ENCODE measurements at places on chromosomes 12 and 14.

GRCh38 chr14:52142504-52142903 is 73.6 kb upstream of the NID2 start:
- no peak for DNase-seq

DNA sequence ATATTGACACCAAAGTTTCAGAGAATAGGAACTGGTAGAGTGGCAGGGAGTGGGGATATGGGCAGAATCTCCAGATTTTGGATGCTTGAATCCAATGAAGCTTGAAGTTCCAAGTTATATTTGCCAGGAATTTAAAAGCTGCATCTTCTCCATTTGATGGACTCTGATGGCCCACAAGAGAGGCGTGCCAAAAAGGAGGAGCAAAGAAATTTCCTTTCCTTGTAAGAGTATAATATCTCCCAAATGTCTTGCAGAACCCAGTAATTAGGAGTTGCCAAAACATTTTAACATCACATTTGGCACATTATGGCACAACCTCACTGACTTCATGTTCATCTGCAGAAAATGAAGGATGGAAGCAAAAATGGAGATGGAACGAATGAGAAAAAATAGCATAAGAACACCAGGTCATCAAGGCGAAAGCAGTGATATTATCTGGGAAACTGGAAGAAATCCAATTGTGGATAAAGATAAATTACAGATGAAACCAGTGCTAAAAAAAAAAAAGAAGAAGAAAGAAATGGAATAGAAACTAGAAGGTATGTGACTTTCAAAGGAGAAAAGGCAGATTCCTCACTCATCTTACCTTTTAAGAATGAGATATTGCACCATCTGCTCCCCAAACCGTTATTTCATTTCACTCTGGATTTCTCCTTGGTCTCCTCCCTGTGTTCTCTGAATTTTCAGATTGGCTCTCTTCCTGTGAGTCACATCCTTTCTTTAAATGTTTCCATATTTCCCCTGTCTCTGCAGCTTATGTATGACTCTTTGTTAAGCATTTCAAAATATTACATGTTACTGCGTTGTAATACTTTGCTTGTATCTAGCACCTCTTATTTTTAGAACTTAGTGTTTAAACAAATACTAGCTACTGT is 13.5 kb upstream of the FLRT2 start:
- no peak for DNase-seq

GRCh38 chr12:88469154-88469553 is 111.1 kb downstream of the KITLG start:
- DNase-seq = no peak

GRCh38 chr12:91316907-91317269 is 134.3 kb upstream of the DCN start:
- DNase-seq = no peak

DNA sequence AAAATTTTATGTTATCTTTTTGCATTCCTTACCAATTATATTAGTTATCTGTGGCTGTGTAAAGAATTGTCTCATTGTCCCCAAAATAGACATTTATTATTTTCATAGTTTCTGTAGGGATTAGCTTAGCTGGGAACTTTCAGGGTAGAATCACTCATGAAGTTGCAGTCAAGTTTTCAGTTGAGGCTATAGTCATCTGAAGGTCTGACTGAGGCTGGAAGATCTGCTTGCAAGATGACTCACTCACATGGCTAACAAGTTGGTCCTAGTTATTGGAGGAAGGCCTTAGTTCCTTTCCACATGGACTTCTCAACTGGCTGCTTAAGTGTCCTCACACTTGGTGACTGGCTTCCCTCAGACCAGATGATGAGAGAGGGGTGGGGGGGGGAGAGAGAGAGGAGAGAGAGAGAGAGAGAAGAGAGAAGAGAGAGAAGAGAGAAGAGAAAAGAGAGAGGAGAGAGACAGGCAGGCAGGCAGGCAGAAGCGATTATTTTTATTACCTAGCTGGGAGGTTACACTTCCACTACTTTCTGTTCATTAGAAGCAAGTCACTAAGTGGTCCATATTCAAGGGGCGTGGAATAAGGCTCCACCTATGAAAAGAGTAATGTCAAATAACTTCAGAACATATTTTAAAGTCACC is 6.4 kb downstream of the AP5M1 start:
- no peak for DNase-seq

All from CD4-positive, alpha-beta T cell treated with Interleukin-4 for 1 hour (primary cell).